ENCODE measurements at places on chromosomes 6 and 20. TPM values are rescaled to one million over a fixed set of nuclear protein-coding genes. Genes with fewer than 3 reads are reported as not detected.

DNA sequence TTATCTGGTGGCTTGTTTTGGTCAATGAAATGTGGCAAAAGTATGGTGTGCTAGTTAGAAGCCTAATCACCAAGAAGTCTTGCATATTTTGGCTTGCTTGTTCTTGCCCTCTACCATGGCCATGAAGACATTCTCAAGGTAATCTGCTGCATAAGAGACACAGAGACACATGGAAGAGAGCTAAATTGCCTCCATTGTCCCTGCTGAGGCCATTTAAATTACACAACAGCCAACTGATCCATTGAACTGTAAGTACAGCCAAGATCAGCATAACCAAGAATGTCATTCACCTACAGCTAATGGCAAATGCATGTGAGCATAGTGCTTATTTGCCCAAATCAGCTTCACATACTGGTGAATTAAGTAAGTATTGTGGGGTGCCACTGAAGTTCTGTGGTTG is 603.8 kb downstream of the FRK start:
- H3K36me3 ChIP-seq = no peaks in the 10 kb centered on the region
- H3K4me1 ChIP-seq = peaks cover 24% of the 10 kb centered on the region
- peak overlapping the region; percentile 97 for H3K27ac ChIP-seq
- H3K4me3 ChIP-seq = peak overlapping the region; percentile 35

DNA sequence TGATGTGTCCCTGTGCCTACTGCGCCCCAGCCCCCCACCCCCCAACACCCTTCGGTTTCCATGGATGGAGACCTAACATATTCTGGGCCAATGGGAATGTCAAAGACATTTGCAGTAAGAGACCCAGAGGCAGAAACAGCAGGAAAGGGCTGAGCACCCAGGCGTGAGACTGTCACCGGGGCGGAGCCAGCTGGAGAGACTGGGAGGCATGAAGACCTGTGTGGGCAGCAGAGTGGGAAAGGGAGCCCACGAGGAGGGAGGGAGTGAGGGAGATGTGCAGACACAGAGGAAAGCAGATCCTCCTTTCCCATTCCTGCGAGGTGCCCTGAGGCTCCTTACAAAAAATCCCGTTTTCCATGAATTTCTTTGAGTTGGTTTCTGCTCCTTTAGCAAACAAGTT is 150.2 kb downstream of the FOXC1 start:
- peaks cover 4% of the 10 kb centered on the region for H3K4me1 ChIP-seq
- no peak for DNase-seq
- H3K36me3 ChIP-seq = no peaks in the 10 kb centered on the region
- H3K27ac ChIP-seq = no peak overlapping the region

BMP6 gene
- 1.2 TPM for total RNA-seq

DNA sequence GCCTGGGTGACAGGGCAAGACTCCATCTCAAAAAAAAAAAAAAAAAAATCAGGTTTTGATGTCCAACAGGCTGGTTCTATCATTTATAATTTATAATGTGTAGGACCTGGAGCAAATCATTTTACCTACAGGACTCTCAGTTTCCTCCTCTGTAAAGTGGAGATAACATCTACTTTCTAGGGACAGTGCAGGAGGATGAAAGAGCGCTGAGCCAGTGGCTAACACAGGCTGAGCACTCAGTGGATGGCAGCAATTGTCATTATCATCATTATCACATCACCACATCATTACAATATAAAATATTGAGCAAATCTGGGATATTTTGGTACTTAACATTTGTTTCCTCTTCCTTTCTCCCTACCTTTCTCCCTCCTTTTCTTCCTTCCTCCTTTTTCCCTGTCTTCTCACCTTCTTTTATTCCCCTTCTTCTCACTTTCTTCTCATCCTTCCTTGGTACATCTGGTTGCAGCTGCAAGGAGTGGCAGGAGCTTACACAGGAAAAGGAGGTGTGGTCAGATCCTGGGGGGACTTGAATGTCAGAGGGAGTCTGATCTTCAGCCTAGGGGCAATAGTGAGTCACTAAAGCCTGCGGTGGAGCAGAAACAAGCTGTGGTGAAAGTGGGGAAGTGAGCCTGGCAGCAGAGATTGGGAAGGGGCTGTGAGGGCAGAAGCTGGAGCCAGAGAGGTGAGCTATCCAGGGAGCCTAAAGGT is 24.6 kb upstream of the CTNNBL1 start:
- DNase-seq = no peak
- peaks cover 17% of the 10 kb centered on the region for H3K4me1 ChIP-seq
- no peaks in the 10 kb centered on the region for H3K27me3 ChIP-seq
- no peak overlapping the region for H3K27ac ChIP-seq

DNA sequence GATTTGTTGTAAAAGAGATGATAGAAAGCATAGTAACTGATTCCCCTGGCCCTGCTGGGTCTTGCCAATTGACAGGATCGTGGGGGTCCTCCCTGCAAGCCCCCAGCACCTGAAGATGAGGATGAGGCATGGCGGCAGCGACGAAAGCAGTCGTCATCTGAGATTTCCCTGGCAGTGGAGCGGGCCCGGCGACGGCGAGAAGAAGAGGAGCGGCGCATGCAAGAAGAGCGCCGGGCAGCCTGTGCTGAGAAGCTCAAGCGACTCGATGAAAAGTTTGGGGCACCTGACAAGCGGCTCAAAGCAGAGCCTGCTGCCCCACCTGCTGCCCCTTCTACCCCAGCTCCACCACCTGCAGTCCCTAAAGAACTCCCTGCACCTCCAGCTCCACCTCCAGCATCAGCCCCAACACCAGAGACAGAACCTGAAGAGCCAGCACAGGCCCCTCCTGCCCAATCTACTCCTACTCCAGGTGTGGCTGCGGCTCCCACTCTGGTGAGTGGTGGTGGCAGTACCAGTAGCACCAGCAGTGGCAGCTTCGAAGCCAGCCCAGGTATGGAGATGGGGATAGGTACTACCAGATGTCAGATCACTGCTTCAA is 7.3 kb downstream of the PRRC2A start:
- H3K36me3 ChIP-seq = peaks cover 93% of the 10 kb centered on the region
- H3K27ac ChIP-seq = no peak overlapping the region
- no peak for DNase-seq
- H3K4me3 ChIP-seq = no peak overlapping the region

DNA sequence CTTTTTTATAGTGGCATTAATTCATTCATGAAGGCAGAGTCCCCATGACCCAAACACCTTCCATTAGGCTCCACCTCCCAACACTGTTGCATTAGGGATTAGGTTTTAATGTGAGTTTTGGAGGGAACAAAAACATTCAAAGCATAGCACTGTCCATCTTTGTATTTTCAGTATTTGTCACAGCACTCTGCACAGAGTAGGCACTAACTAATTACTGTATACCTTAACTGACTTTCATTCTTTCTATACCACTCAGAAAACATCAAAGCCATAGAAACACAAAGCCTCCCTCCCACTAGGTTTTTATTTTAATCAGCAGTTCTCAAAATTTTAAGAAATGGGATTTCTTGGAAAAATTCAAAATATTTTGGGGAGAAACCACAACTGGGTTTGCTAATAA is 21.8 kb upstream of the AHI1 start:
- no peak for DNase-seq
- H3K4me3 ChIP-seq = no peak overlapping the region
- H3K36me3 ChIP-seq = no peaks in the 10 kb centered on the region
- no peaks in the 10 kb centered on the region for H3K4me1 ChIP-seq
- no peak overlapping the region for H3K27ac ChIP-seq
- H3K27me3 ChIP-seq = no peaks in the 10 kb centered on the region

DNA sequence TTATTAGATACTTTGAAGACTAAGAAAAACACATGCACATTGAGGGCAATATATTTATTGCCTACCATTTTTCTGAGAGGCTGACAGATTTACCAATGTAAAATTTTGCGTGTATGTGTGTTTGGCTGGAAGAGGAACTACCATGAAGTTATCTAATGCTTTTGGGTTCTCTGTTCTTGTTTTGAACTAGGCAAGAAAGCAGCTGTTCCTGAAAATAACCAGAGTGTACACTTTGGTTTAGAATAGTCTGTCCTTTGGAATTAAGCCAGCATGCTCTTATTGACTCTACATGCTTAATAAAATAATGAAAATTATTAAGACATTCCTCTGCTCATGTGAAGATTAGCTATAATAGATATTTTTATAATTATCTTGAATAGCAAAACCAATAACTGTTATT is 129.2 kb downstream of the MYB start:
- no peaks in the 10 kb centered on the region for H3K36me3 ChIP-seq
- no peaks in the 10 kb centered on the region for H3K27me3 ChIP-seq

RWDD2A gene
- 5.2 TPM for total RNA-seq

DNA sequence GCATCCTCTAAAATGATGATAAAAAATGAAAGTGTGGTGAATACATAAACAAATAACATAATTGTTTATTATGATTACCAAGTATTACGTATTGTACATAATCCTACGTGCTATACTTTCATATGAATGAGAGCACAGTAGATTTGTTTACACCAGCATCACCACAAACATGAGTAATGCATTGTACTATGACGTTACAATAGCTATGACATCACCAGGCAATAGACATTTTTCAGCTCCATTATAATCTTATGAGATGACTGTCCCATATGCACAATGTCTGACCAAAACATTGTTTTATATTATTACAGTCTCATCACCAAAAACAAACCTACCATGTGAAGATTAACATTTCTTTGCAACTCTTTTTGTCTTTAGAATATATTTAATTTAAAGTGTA is 225.7 kb upstream of the TENT5A start:
- no peak overlapping the region for H3K4me3 ChIP-seq
- no peak for DNase-seq
- no peak overlapping the region for H3K27ac ChIP-seq
- no peaks in the 10 kb centered on the region for H3K27me3 ChIP-seq
- no peaks in the 10 kb centered on the region for H3K4me1 ChIP-seq

- no peaks in the 10 kb centered on the region for H3K36me3 ChIP-seq
- no peak overlapping the region for H3K27ac ChIP-seq
- peaks cover 27% of the 10 kb centered on the region for H3K4me1 ChIP-seq
- no peak for DNase-seq
- no peaks in the 10 kb centered on the region for H3K27me3 ChIP-seq
These were observed 99.8 kb downstream of the OPRM1 start for GRCh38 chr6:154138793-154139192.
